ENCODE measurements at places on chromosomes 11 and 22.
A peak's percentile ranks its signal among the peaks of the same experiment; 100 is the strongest.

DNA sequence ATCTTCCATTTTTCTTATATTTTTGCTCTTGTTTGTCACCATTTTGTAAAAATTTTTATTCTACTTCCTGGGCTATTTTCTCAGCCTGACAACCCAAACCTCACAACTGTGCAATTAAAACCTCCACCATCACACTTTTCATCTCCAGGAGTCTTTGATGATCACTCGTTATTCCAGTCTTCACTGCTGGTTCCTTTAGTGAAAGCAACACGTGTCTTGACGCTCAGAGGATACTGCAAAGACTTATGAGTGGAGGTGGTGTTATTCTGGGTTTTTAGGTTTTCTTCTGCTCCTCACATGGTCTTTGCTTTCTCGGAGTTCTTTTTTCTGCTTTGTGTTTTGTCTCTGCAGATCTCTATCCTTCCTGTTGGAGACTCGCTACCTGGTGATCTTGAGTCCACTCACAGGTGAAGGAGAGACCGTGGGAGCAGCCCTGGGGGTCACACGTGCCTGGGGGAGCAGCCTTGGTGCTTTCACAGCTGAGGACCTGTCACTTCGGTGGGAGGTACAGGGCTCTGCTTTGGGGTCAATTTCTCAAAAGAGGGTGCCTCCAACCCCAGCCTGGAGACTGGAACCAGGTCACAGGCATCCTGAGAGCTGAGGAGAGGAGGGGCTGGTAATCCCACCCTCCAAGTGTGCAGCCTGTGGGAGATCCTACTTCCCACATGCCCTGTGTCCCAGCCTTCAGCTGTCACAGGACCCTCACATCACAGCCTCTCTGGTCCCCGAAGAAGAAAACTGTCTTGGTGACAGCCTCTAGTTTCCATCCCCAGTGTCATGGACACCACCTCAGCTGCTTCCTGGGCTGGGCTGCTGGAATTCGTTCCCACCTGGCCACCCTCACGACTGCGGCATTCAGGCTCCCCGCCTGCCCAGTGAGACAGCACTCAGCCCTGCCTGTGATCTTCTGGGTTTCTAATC, 11.0 kb downstream of the SULT4A1 start:
- DNase-seq: no peak

DNA sequence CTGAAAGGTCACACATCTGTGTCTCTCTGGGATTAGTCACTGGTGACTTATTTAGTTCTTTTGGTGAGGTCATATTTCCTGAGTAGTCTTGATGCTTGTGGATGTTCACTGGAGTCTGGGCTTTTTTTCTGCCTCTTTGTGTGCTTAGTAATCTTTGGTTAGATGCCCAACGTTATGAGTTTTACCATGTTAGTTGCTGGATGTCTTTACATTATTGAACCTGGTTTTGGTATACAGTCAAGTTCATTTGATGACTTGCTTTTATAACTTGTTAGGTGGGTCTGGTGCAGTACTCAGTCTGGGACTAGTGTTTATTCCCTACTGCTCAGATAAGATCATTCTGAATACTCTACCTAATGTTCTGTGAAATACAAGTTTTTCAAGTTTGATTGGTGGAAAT, 26.2 kb upstream of the SLC37A2 start:
- no peak for DNase-seq

- DNase-seq: no peak
Measured at GRCh38 chr22:24497841-24498258, 2.7 kb downstream of the UPB1 start.

DNA sequence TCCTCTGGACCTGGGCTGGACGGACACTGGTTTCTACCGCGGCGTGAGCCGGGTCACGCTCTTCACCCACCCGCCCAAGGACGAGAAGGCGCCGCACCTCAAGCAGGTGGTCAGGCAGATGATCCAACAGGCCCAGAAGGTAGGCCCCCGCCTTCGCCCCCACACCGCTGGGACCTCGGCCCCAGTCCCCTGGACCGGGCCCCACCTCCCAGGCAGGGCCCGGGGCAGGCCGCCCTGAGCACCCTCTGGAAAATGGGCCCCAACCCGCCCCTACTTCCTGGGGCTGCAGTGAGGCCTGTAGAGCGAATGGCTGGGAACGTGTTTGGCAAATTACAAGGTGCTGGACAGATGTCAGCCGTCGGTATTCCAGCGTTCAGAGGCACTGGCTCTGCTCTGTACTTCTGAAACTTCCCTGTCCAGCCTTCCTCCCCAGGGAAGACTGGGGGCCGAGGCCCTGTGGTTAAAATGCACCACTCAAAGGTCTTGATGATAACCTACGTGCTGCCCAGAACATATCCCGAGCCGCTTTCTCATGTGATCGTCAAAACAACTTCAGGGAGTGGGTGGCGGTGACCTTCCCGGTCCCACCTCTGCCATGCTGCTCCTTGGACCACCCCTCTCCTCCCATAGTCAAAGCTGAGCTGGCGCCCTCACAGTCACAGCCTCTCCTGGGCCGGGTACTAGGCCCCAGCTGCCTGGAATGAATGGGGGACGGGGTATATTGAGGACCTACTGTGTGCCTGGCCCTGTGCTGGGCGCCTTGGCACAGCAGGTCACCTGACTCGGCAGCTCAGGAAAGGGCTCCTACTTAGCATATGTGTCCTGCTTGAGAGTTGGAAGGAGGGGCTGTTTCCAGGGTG, 869 bp downstream of the FAM83F start:
- no peak for DNase-seq

DNA sequence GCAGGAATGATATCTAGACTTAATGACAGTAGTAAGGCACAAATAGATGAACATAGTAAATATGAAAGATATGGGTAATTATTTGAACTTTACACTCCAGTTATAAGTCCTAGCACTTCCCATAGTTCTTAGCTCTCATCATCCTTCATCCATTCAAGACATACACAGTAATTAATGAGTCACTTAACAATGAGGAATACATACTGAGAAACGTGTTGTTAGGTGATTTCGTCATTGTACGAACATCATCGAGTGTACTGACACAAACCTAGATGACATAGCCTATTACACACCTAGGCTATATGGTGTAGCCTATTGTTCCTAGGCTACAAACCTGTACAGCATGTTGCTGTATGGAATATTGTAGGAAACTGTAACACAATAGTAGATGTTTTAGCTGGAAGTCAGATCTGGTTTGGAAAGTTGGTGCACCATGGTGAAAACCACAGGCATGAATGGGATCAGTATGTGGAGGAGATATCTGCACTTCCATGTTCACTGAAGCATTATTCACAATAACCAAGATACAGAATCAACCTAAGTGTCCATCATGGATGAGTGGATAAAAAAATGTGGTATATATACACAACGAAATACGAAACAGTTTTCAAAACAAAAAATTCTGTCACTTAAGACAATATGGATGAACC, 229.9 kb upstream of the PITPNB start:
- DNase-seq: no peak

DNA sequence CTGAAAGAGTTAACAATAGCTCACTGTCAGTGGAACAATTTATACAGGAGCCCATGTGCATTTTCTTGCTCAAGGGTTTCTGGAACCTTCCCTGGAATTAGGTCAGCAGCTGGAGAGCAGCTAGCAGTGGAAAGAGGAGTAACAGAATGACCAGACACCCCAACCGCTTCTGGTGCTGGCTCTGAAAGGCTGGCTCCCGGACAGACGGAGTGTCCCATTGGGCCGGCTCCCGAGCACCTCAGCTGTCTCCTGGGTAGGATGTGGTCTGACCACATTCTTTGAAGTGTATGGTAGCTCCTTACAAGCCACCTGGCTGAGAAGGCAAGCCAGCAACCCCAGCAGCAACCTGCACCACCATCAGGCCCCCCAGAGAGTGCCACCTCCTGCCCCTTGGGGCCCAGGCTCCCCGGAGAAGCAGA, 44.7 kb downstream of the ABTB2 start:
- DNase-seq: no peak

GRCh38 chr11:62108017-62108750, 15.6 kb upstream of the INCENP start:
- DNase-seq: peak; percentile 35

DNA sequence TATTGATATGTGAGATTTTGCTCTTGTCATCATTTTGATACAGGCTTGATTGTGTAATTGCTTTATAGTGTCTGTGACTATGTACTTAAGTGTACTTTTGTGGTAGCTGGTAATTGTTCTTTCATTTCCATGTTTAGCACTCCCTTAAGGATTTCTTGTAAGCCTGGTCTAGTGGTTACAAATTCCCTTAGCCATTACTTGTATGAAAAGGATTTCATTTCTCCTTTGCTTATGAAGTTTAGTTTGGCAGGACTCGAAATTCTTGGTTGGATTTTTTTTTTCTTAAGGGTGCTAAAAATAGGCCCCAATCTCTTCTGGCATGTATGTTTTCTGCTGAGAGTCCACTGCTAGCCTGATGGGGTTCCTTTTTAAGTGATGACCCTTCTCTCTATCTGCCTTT, 346.8 kb downstream of the JRKL start:
- no peak for DNase-seq

DNA sequence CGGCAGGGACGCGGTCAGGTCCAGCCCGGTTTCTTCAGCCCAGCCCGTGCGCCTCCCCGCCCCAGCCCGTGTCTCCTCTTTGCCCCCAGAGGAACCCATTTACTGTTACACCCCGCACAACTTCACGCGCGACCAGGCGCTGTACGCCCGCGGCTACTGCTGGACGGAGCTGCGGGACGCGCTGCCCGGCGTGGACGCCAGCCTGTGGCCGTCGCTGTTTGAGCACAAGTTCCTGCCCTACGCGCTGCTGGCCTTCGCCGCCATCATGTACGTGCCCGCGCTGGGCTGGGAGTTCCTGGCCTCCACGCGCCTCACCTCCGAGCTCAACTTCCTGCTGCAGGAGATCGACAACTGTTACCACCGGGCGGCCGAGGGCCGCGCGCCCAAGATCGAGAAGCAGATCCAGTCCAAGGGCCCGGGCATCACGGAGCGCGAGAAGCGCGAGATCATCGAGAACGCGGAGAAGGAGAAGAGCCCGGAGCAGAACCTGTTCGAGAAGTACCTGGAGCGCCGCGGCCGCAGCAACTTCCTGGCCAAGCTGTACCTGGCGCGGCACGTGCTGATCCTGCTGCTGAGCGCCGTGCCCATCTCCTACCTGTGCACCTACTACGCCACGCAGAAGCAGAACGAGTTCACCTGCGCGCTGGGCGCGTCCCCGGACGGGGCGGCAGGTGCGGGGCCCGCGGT, 6.5 kb downstream of the PANX2 start:
- DNase-seq: no peak

GRCh38 chr11:129285402-129285786, 90.3 kb upstream of the BARX2 start:
- DNase-seq: no peak

DNA sequence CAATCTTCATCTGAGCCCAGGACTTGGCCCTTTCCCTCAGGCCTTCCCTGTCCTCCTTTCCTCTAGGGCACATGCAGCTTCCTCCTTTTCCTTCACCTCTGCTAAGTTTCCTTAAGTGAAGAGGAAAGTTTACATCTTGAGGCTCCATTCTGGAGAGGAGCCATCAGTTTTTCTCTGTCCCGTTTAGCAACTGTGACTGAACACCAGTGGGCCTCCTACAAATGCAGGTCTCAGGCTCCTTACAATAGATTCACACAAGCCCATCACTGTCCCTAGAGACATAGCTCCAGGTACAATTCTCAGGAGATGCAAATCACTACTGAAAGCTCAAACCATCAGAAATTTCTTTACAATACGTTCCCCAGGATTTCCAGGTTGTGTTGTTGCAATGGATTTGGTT, 23.3 kb upstream of the LYVE1 start:
- DNase-seq: no peak

DNA sequence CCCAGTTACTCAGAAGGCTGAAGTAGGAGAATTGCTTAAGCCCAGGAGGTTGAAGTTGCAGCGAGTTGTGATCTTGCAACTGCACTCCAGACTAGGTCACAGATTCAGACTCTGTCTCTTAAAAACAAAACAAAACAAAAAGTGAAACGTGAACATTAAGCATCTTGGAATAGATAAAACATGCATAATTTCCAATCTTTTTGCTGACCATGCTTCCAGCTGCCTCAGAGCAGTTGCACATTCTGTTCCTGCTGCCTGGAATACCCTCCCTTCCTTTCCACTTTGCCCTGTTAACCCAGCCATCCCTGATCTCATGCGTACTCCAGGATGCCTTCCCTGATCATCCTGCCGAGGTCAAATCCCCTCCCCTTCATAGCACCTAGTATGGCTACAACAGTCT, 718 bp upstream of the CCDC88B start:
- no peak for DNase-seq

DNA sequence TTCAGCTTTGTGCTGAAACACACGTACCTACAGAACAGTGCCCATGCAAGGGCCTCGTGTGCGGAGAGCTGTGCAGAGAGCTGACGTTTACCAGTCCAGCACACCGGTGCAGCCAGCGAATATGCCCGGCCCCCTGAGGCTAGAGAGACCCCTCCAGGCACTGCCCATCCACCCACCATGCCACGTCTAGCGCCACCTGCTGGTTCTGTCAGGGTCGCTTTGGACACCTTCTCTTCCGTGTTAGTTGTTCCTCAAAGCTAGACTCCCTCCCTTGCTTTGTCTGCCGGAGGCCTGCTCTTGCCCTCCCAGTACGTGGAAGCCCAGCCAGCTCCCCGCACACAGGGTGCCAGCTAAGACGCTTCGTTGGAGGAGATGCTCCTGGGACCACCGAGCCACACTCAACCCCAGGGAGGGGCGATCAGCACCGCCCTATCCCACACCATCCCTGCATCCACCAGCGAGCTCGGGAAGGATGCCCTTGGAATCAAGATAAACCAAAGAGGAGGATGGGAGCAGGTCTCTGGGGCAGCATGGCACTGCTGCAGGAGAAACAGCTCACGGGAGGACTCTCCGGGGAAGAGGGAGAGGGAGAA, 43.4 kb downstream of the CPT1A start:
- DNase-seq: peak; percentile 16

- DNase-seq: no peak
Measured at GRCh38 chr11:128520206-128520887, 67.0 kb downstream of the ETS1 start.

DNA sequence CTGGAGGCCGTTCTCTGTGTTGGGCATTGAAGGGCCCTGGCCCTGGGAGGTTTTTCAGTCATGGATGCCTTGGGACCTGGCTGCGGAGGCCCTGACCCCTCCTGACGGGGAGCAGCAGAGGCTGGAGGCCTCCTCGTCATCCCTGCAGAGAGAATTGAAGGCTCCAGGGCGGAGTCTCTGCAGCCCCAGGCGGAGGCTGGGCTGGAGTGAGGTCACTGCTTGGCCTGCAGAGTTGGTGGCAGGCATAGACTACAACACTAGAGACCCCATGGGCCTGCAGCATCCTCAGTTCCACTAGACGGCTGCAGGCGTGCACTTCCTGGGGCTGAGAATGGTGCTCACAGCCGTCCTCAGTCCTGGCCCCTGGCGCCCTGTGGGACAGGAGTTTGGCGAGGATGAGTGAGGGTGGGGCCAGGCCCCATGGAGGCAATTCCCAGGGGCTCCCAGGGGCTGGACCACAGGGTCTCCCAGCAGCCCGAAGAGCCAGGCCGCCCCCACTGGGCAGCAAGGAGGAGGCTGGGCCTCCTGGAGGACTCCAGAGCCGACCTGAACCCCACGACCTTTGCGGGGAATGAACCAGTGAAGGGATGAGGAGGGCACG, 1194.9 kb downstream of the BRD1 start:
- no peak for DNase-seq
